ENCODE measurements at places on chromosomes 11 and 22.

GRCh38 chr11:3159296-3160190 is 5.6 kb downstream of the OSBPL5 start:
- DNase-seq: no peak

DNA sequence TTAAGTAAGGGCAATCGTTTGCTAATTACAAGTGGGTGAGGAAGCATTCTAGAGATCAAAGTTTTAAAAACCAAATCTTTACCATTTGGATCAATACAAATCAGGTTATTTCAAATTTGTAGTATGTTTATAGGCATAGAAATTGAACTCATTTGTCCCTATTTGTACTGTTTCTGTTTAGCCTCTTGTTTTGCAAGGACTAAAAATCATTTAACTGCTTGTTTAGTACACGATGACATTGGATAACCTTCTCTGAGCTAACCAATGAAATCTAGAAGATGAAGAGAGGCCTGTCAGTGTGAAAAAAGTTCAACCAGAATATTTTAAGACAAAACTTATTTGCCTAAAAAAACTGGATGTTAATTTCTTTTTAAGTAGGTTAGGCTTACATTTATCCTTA is 40.0 kb downstream of the ZC3H12C start:
- no peak for DNase-seq

GRCh38 chr22:49657275-49657973 is 170.2 kb downstream of the BRD1 start:
- DNase-seq: no peak

GRCh38 chr11:75768112-75768908 is at the start of gene DGAT2:
TSS of gene DGAT2 (plus strand) at chr11:75768778. CDS start at chr11:75768992, 214 bp downstream.
- DNase-seq: no peak
